Common myeloid progenitor, CD34-positive (primary cell): ENCODE measurements at places on chromosomes 12 and 14.
A peak's percentile ranks its signal among the peaks of the same experiment; 100 is the strongest.

GRCh38 chr12:80291108-80291754 lies 152.8 kb upstream of the PTPRQ start:
- DNase-seq: no peak

GRCh38 chr14:99253890-99254289 lies 18.1 kb downstream of the BCL11B start:
- DNase-seq: no peak

GRCh38 chr14:81263777-81264410 lies 43.1 kb upstream of the GTF2A1 start:
- no peak for DNase-seq

DNA sequence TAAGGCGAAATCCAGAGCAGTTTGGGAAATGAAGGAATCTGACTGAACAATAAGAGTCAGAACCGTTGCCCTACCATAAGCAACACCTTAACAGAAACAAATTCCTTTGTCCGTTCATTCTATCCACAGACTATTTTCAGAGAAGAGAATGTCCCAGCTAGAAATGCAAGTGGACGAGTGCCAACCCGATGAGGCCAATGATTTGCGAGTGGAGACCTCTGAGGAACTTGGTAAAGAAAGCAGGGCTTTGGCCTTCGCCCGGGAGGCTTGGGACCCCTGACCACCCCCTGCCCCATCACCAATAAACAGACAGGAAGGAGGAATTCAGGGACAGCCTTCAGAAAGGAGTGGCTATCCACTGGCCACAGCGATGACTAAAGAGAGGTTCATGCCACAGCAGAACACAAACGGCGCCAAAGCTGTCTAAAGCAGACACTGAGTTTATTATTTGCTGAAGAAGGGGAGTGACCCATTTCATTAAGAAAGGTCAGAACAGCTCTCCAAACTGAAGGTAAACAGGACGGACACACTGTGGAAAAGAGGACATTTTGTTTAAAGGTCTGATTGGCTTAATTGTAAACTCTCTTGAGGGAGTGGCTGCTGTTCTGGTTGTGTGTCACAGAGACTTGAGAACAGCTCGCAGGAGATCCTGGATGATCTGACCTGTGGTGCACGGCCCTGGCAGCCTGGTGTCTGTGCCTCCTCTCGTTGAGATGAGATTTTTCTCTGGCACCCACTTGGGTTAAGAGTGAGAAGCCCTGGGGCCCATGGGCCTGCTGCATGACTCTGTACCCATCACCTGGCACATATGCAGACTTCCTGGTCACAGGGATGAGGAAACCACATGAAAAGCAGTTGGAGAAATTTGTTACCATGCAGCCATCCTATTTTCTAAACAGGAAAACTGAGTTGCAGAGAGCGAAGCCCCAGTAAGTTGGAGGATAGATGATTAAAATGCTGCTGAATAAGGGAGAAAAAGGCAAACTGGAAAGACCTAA lies 142.0 kb upstream of the PZP start:
- DNase-seq: peak; percentile 36

- peak; percentile 35 for DNase-seq
Observed at GRCh38 chr14:93343266-93343665, 3.7 kb upstream of the COX8C start.

DNA sequence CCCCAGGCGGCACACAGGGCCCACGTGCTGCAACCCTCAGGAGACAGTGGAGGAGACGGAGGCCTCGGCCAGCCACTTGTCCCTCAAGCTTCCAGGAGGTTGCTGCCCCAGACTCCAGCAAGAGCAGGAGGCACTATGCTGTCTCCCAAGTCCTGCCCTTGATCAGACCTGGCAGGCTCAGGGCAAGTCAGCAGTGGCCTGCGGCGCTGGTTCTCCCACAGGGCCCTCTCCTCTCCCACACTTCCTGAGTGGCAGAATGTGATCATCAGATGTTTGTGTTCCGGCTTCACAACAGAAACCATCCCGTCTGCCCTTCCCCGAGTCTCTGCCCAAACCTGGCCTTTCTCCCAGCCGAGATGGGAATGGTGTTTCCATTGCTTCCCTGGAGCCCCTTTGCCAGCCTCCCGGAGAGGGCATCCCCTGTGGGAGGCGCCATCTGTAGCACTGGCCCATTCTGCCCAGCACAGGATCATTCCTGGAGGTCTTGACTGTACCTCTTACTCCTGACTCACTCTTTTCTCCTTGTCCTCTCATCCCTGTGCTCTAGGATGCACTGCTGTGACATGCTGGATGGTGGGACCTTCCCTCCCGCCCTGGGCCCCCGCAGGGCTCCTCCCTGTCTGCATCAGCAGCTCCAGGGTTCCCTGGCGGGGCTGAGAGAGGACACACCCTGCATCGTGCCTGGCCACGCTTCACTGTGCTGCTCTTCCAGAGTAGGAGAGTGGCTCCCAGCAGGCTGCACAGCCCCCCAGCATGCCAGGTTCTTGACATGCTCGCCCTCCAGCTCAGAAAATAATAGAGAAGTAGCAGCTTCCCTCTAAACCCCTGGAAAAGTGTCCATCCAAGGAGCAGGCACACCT lies 114.7 kb upstream of the FKBP4 start:
- DNase-seq: no peak

DNA sequence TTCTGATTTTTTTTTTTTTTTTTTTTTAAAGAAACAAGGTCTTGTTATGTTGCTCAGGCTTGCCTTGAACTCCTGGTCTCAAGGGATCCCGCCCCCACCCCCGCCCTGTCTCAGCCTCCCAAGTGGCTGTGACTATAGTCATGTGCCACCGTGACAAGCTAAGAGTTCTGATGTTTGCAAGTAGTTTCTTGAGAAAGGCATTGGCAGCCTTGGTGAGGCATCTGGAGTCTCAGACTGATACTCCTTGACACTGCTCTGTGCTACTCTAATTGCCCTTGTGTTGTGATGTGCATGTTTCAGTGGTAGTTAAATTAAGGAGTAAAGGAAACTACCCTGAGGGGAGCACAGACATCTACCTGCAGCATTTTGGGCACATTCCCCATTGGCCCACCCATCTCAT lies 46.2 kb upstream of the OR4E1 start:
- no peak for DNase-seq

DNA sequence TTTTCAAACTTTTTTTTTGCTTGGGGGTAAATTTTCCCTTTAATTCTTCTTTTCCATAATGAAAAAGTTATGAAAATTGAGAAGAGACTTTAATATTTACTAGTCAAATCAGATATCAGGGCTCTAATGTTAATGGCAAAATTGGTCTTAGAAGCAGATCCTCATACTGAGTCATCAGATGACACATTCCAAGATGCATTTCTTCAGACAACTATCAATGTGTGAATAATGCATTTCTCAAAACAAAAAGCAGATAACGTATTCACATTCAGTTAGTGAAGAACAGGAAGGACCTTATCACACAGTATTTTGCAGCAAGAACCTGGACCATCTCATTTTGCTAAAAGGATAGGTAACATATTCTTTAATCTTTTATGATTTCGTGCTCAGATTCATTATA lies 130.7 kb downstream of the GPHN start:
- no peak for DNase-seq

DNA sequence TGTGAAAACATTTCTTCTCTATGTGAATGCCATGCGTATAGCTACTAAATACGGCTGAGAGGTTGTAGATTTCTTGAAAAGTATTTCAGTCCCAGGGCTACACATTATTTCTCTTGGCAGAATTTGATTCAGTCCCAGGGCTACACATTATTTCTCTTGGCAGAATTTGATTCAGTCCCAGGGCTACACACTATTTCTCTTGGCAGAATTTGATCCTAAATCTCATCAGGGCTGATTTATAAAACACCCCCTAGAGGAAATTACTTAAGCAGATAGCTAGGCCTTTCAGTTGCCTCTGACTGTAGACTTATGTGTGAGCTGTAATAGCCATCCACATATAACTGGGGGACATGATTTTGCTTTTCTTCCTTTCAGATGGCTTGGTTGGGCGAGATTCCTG lies 50.4 kb downstream of the AK7 start:
- no peak for DNase-seq

DNA sequence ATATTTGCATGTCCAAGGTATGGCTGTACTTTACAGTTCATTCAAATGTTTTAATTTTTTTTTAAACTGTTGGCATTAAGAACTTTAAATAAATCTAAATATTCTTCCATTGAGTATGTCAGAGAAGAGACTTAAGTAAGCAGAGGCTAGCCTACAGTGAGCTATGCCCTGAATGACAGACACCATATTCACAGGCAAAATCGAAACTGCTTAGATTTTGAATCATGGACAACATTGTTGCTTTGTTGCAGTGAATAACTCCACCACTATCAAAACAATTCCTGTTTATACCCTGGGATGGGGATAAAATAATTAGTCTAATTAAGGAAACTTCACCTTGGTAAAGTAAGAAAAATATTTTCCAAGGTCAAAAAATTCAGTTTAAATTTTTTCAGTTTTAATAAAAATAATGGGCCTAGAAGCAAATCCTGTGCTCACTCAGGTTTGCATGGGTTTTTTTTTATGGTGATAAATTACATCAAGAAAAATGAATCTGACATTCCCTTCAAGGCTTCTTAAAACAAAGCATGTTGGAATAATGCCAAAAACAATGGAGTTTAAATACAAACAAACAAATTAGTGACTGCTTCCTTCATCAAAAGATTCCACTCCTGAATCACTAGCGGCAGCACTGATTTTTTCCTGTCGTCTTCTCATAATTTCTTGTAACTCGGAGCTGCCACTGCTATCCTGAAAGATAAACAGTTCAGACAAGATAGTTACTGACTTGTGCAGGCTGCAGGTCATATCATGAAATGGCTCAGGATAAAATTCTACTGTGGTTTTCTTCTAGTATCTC lies 168.2 kb downstream of the EPS8 start:
- no peak for DNase-seq

GRCh38 chr14:50319293-50319692 lies 7.2 kb downstream of the DMAC2L start:
- no peak for DNase-seq

GRCh38 chr12:95179011-95179410 lies 38.3 kb downstream of the FGD6 start:
- no peak for DNase-seq

DNA sequence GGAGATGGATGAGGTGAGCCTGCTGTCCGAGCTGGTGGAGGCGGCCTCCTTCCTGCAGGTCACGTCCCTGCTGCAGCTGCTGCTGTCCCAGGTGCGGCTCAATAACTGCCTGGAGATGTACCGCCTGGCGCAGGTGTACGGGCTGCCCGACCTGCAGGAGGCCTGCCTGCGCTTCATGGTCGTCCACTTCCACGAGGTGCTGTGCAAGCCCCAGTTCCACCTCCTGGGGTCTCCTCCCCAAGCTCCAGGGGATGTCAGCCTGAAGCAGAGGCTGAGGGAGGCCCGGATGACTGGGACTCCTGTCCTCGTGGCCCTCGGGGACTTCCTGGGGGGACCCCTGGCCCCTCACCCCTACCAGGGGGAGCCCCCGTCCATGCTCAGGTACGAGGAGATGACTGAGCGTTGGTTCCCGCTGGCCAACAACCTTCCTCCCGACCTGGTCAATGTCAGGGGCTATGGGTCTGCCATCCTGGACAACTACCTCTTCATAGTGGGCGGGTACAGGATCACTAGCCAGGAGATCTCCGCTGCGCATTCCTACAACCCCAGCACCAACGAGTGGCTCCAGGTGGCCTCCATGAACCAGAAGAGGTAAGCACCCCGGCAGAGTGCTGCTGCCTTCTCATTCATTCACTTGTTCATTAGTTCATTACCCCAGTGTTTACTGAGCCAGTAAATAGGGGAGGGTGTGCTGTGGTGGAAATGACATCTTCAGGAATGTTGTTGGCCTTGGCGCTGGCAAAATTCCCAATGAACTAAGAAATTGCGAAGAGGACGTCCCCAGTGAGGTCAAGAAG lies 774 bp upstream of the MANSC4 start:
- peak; percentile 17 for DNase-seq

DNA sequence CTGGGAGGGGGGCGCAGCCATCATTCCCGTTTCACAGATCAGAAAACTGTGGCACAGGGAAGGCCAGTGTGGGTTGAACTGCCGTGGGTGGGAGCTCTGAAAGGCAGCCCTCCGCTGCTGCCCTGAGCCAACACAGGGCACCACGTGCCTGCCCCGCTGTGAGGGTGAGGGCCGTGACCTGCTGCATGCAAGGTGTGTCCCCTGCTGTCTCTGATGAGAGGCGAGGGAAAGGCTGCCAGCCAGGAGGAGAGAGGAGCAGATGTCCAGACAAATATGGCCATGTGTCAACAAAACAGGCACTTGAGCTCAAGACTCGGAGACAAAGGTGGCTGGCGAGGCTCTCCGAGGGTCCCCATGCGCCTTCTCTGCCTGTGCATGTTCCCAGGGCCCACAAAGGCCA lies 108.8 kb downstream of the RBM19 start:
- DNase-seq: no peak

- DNase-seq: no peak
Observed at GRCh38 chr12:57817261-57817989, 1.1 kb downstream of the AVIL start.

DNA sequence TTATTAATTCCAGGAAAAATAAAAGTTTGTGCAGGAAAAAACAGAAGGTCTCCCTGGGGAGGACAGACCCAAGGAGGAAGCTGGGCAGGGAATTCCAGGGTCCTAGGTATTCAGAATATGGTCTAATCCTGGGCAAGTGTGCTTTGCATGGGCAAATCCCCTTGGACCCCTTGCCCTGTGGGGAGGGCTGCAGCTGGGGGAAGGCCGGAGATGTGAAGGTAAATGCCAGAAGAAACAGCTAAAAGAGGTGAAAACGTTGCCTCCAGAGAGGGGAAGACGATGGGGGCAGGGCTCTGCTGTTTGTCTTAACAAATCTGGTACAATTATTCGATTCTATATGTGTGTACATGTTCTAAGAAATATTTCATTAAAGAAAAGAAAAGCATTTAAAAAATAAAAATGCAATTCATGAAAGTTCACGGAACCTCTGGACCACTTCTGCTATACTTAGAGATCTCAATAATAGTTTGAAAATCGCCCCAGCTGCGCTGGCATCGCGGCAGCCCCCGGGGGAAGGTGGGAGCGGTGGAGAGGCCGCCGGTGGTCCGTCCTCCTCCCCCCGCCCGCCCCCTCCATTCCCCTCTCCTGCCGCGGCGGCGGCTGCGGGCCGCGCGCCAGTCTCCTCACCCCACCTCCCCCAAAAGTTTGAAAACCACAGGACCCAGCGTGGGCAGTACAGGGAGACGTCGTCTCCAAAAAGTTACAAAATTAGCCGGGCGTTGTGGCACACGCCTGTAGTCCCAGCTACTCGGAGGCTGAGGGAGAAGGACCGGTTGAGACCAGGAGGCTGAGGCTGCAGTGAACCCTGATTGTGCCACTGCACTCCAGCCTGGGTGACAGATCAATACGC lies 1.5 kb upstream of the PRPF40B start:
- no peak for DNase-seq

DNA sequence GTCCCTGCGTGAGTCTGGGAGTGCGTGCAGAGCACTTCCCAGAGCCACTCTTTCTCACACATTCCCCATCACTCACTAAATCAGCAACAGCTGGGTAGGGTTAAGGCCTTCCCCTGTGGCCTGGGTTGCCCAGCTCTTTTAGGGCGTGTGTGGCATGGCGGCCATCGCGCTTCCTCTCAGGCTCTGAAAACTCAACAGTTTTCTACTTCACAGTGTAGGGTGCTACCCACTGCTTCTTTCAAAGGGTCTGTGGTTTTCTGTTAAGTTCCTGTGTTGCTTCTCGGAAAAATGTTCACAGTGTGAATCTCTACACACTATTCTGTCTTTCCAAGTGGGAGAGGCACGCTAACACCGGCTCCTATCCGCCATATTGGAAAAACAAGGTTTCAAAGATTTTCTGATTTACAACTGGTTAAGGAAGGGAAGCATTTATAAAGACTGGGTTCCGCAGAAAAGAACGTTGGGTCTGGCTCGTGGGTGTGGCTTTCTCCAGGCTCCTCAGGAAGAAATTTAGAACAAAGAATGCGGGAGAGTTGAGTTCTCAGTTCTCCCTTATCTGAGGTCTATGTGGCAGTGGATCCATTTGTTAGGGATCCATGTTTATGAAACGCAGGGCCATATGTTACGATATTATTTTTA lies 34.9 kb upstream of the AEBP2 start:
- no peak for DNase-seq
